ENCODE measurements at places on chromosomes 3 and 15.

DNA sequence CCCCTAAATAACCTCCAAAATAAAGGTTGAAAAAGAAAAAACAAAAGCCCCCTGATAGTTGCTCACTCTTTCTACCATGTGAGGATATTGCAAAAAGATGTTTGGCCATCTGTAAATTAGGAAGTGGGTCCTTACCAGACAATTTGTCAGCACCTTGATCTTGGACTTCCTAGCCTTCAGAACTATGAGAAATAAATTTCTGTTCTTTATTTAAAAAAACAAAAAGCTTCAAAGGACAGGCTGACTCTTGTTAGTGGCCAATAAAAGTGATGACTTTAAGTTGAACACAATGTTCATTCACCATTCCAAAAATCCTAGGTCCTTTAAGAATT lies 103.5 kb downstream of the CBLB start:
- no peak for DNase-seq

DNA sequence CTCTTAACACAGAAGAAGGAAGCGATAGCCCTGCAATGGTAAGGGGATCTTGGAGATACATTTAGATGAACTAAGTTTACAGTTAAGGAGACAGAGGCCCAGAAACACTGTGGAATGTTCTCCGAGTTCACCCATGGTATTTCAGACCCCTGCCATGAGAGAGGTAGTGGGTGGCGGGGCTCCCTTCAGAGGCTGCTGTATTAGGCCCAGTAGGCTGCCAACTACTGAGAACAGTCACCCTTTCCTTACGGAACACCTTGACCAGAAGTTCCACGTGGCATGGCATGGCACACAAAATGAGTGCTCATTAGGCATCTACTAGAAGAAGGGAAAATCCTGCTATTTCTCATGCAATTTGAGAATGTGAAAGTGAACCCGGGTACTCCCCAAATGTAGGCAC lies 195.4 kb downstream of the TNIK start:
- DNase-seq: no peak

DNA sequence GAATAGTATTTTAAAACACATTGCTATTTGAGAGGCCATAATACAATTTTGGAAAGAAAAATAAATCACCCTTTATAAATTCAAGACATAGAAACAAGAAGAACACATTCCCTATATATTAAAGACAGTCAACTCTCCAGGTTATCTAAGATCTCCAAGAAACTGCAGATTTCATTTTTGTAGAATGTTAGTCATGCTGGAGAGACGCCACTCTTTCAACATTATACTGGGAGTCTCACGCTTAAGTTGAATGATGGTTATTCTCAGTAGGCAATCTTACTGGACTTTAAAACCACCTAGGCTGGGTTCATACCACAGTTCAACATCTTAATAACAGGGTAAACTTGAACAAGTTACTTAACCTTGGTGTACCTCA lies 3.6 kb upstream of the CHRM5 start:
- peak; percentile 41 for DNase-seq

- DNase-seq: no peak
Measured at GRCh38 chr15:77009646-77010311, 14.9 kb downstream of the PSTPIP1 start.

DNA sequence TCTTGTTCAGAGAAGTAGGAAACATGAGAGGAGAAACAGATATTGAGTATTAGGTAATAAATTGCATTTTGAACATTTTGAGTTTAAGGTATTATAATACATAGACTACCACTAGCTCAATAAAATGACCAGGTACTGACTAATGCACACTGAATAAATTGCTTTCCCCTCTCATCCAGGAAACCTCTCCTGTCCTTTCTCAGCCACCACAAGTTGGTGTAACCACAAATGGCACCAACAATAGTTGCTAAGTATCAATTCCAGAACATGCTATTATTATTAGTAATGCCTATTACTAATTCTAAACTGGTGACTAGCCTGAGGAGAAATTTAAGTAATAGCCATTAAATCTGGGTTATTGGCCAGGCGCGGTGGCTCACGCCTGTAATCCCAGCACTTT lies 47.3 kb upstream of the XRN1 start:
- DNase-seq: no peak

DNA sequence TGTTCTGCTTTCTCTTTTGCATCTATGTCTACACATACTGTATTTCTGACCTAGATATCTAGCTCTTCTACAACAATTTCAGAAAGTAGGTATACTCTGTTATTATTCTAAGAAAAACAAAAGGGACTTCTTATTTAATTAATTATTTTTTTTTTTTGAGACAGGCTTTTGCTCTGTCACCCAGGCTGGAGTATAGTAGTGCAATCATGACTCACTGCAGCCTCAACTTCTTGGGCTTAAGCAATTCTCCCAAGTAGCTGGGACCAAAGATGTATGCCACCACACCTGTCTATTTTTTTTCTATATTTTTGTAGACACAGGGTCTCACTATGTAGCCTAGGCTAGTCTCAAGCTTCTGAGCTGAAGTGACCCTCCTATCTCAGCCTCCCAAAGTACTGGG lies 130.6 kb downstream of the MBNL1 start:
- peak; percentile 62 for DNase-seq

- no peak for DNase-seq
Measured at GRCh38 chr3:108103040-108103751, 12.4 kb upstream of the CD47 start.

DNA sequence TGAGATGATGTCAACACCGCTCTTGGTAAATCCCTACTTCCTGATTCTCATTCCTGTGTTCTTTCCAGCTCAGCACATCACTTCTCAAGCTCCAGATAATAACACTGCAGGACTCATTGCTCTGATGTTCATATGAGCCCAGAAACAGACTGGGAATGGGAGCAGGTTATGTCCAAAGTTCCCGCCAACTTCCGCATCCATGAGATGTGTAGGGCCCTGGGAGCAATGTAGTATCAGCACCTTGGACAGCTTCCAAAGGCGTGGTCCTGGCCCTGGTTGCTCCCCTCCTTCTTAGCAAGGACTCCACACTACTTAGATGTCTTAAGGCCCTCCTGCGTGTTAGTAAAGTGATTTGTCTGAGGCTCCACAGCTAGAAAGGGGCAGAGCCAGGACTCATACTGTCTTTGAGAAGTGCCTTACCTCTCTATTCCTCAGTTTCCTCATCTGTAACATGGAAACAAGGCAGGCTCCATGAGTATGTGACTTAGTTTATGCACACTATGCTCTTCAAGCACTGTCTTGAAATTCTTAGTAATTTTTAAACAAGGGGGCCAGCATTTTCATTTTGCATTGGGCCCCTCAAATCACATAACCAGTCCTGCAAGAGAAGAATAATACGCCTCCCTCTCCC lies 27.9 kb upstream of the SLC6A1 start:
- peak; percentile 39 for DNase-seq
